Stimulated activated CD8-positive, alpha-beta memory T cell treated with anti-CD3 and anti-CD28 coated beads, Interleukin-7, amount 100 ng/mL, for 4 hours (primary cell): ENCODE measurements at places on chromosomes 2 and 18.

DNA sequence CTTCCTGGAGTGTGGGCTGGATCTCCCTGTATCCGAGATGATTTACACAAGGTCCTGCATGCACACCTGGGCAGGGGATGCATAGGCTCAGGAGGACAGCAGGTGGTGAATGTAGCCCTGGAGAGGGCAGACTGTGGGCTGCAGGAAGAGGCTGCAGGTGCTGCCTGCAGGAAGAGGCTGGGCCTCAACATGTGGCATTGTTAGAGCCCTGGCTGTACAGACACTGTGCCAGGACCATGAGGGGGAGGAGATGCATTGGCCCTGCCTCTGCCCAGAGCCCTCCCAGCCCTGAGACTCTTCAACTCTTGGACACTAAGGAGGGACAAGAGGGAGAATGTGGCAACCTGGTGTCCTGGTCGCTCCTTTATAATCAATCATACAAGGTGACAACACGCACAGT lies 392.8 kb downstream of the TNS1 start:
- no peak for DNase-seq

DNA sequence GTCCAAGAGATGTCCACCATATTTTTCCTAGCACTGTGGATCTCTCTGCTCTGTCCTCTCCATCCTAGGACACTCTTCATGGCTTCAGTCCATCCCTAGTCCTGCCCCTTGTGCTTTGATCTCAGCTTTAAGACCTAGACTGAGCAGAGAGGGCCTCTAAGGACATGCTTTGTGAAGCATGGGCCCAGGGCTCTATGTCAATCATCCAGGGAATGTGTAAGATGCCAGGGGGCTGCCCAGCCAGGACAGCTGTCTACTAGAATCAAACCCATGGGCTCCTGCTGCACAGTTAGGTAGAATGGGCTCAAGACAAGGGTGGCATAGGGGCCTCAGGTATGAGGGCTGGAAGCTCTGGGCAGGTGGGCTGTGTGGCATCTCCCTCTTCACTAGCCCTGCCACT lies 24.9 kb downstream of the TET3 start:
- no peak for DNase-seq

GRCh38 chr18:13483316-13484270 lies 242.8 kb downstream of the FAM210A start:
- no peak for DNase-seq

DNA sequence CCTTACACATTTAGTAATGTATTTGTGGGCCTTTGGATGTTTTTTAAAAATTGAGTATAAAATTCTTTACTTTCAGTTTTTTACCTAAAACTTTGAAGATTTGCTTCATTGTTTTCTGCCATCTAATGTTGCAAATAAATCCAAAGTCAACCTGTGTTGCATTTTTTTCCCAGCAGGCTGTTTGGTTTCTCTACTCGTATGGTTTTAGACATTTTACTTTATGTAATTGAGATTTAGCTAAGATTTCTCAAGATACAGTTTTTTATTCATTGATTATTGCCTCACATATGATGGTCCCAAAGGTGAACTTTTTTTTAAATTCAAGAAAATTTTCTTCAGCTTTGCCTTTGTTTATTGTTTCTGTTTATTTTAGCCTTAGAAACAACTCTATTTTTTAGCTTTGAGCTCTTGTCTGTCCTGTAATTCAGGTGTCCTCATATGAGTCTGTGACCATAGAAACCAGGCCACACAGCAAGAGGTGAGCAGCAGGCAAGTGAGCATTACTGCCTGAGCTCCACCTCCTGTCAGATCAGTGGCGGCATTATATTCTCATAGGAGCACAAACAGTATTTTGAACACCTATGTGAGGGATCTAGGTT lies 53.4 kb upstream of the TBR1 start:
- DNase-seq = no peak
